ENCODE measurements at places on chromosomes 7 and 10.

DNA sequence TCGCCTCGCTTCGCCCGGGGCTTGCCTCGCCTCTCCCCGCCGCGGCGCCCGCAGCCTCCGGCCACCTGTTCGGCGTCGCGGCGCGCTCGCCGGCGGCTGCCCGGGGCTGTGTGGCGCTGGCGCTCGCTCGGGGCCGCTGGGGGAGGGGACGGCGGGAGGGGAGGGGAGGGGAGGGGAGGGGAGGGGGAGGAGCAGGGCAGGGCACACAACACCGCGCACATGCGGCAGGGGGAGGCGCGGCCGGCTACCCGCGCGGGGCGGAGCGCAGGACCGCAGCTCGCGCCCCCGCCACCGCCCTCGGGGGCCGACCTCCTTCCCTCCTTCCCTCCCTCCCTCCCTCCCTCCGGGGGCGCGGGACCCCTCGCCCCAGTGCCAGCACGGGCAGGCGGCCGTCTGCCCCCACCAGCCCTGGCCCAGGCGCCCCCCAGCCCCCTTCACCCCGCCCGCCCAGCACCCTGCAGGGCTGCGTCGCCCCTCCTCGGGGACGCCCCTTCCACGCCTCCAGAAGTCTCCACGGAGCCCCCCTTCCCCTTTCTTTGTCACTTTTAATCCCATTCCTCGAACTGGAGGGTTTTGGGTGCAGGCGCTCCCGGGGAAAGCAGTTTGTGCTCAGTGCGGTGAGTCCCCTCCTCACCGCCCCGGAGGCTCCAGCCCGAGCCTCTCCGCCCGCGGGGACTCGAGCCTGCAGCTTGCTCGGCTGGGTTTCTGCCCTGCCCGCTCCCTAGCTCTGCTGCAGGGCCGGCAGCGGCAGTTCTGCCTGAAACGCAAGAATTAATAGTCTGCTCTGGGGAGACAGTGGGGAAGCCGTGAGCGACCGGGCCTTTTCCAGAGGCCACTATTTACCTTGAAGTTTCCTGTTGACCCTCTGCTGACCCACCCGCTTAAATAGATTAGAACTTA lies at the start of gene PARD3:
Gene PARD3, minus strand, starts transcription at position 112 of the 900 bp plus-strand sequence. CDS start 301 bp downstream, outside the sequence.
- DNase-seq = no peak

GRCh38 chr7:112763996-112764395 lies 26.2 kb downstream of the TMEM168 start:
- no peak for DNase-seq

- DNase-seq = no peak
Measured at GRCh38 chr10:77669892-77670291, 32.3 kb upstream of the KCNMA1 start.

DNA sequence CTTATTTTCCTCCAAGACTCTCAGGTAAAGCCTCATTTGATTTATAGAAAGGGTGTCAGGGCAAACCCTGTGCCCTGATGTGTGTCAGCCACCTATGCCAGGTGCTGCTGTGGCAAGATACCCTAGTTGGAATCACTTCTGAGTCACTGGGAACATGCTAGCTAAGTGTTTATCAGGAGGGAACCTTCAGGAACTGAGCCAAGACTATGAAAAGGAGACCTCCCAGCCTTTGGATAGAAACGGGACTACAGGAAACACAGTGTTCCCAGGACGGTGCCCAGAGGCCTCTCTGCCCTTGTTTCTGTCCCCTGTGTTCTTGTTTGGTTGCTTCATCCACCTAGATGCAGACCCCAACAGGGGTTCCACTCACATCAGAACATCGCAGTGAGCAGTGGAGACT lies 28.5 kb downstream of the CNNM1 start:
- DNase-seq = no peak

DNA sequence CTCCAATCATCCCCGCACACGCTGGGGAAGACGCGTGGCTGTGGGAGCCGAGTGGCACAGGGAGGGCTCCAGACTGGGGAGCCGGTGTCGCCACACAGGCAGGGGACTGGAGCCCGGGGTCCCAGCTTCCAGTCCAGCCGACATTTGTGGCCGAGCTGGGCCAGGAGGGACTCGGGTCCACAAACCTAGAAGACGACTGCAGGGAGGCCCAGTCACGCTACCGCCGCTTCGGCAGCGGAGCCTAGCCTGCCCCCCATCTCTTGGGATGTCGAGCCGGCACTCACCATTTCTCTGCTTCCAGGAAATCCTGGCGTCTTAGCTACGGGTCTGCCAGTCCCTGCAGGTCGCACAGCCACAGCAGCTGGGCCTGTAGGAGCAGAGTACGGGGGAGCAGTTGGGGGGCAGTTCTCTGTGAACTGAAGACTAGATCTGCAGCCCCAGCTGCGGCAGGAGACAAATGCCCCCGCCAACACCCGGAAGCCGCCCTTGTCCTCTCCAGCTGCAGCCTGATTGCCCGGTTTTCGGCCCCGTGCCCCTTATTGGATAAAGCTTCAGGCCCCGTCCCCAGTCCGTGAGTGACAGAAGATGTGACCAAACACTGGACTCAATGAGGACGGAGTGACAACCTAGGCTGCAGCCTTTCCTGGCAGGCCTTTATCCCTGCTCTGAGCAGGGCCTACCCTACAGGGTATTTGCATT lies 270.7 kb downstream of the ZNF33B start:
- no peak for DNase-seq

DNA sequence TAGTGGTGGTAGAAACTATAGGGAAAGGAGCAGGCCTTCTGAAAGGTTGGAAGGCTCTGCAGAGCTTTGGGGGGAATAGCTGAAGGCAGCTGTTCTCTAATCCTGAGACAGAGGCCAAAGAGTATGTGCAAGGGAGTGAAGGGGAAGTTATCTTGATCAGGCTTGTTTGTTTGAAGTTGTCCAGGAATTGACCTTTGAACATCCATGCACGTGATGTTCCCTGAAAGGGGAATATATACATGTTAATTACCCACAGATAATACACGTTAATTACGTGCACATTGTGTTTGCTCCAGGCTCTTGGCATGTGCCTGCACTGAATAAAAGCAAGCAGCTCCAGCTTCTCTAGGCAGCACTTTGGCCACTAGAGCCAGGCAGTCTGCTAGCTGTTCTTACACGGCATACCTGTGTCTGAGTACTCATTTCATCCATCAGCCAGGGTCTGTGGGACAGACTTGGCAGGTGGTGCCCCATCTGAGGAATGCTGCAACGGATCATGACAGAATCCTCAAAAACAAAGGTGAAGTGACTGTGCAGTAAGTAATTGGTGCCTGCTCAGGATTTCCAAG lies 18.0 kb upstream of the STARD3NL start:
- no peak for DNase-seq

DNA sequence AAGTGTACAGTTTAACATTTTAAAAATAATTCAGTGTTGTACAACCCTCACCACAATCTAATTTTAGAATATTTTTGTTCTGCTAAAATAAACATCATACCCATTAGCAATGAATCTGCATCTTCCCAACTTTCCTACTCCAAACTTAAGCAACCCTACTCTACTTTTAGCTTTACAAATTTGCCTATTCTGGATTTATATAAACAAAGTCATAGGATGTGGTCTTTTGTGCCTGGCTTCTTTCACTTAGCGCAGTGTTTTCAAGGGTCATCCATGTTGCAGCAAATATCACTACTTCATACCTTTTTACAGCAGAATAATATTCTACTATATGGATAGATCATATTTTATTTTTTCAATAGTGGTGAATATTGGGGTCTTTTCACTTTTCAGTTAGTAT lies 18.9 kb downstream of the CALML3 start:
- no peak for DNase-seq

DNA sequence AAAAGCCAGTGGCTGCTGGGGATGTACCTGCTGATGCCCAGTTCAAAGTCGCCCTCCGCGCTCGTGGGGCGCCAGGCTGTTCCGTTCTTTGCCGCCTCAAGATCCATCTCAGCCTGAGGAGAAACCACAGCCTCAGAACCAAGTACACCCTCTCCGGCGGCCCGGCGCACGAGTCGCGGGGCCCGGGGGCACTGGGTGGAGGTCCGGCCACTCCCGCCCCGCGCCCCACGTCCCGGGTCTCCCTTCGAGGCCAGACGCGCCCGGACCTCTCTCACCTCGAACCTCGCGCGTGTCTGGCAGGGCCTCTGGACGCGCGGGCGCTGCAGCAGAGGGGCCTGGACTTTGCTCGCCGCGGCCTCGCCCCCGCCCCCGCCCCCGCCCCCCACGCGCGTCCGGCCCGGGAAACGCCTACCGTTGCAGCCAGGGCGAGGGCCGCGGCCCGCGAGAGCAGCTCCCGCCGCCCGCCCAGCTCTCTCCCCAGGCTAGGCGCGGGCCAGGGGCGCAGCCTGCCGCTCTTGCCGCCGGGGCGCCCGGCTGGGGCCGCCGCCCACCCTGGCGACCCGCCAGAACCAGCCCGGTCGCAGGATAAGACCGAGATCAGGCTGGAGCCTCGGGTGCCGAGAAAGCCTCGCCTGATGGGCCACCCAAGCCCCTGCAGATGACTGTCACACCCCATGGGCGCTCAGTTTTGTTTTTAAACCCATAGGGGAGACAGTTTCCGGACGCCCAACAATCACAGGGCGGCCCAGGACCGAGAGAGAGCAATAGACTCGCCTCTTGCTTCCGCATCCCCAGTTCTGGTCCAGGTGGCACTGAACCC lies at the start of gene ABCB4:
Gene ABCB4, minus strand, starts transcription at position 322 of the 820 bp plus-strand sequence. Its CDS starts 215 bp downstream, at position 107.
- DNase-seq = no peak

DNA sequence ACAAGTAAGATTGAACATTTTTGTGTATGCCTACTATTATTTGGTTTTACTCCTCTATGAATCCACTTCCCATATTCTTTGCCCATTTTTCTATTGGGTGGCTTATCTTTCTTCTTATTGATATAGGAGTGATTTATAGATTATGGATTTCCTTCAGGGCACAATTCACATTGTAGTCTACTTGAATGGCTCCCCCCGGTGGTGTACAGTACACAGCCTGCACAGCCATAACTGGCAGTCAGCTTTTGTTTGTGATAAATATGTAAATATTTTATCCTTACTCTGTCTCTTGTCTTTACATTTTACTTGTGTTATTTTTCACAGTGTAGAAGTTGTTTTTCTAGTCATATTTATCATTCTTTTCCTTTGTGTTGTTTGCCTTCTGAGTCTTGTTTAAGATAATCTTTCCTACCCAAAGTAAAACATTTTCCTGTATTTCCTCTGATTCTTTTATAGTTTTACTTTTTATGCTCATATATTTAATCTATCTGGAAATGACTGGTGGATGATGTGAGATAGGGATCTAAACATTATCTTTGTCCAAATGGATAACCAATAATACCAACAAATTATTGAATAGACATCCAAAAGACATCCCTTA lies 23.9 kb upstream of the CALD1 start:
- peak; percentile 36 for DNase-seq

- no peak for DNase-seq
Measured at GRCh38 chr10:70657041-70657440, 15.3 kb upstream of the ADAMTS14 start.

DNA sequence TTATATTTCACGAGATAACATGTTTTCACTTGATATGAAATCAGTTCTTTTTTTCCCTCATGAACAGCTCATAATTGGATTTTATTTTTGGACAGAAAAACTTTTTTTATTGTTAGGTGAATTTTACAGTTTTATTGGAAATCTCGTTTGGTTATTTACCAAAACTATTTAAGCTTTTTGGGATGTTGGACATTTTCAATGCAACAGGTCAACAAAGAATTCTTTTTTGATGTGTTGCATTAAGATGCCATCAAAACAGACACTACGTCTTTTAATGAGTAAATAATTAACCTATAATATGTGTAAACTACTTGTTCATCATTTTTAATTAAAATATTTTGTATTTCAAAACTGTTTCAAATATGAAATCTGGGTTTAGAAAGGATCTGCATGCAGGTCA lies 5.3 kb downstream of the KMT2E start:
- DNase-seq = no peak

DNA sequence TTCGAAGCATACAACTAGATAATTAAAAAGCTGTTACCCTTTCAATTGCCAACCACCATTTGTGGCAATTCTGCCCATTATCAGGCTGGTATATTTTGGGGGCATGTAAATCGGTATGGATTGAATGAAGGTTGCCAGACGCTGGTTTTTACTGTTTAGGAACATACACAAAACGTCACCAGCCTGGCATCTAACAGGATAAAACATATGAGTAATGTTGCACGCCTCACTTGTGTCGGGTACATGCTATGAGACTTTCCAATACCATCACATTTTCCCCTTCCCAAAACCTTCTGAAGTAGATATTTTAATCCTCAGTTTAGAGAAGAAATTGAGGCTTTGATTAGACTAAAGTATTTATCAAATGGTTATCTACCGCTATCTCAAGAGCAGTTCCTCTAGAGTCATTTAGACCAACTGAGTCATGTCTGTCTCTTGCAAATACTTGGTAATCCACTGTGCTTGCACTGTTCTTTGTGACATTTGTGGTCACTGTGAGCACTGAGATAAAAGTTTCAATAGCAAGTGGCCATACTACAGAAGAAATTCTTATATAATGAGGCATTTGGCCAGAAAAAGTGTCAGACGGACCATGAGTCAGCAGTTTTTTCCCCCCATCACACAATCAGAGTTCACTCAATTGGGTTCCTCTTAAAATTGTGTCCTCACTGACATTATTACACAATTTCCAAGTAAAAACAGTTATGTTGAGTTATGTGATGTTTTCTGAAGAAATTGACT lies 498.7 kb downstream of the NXPH1 start:
- DNase-seq = no peak

DNA sequence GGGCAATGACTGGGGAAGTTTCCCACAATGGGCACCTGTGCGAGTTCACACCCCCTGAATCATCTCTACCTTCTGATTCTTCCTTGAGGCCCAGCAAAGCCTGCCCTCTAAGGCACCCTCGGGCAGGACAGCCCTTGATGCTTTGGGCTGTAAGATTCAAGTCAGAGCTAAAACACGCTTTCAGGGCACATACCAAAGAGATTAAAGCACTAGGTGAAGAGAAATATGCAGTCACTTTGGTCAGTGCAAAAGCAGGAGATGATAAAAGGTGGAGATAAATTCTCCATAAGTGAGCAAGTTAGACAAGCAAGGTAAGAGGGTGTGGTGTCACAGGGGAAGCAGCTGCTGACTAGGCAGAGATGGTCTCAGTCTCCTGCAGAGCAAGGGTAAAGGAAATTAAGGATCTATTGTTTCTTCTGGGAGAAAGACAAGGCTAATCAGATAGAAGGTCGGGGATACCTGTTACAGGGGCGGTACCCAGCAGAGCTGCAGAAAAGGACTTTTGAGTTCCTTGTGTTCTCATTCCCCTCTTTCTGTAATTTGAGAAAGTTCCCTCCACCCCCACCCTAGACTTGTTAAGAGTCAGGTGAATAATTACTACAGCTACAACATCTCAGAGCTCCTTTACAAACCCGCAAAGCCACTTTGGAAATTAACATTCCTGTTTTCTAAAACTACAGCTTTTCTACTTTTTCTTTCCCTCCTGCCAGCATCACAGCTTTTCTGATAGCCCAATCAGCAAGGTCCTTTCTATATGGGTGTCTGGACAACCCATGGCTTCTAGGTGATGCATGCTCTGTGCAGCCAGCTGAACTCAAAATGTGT lies 26.4 kb downstream of the PDLIM1 start:
- DNase-seq = no peak

DNA sequence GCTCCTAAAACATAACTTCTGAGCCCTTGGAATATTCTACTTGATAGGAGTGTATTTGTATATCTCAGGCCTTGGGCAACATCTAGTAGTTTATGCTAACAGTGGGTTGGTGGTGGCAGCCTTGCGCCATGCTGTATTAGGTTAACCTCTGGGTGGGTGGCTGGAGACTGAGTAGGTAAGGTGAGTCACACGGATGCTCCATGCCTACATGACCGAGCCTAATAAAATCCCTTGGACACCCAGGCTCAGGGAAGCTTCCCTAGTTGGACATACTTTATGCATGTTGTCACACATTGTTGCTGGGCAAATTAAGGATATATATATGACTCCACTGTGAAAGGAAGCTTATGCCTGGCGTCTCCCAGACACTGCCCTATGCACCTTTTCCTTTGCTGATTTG lies 6.0 kb upstream of the DAGLB start:
- DNase-seq = no peak

- no peak for DNase-seq
Measured at GRCh38 chr10:71086439-71087080, 125.8 kb upstream of the UNC5B start.
